CD4-positive, alpha-beta memory T cell (primary cell): ENCODE measurements at places on chromosomes 1 and 21.

- no peaks in the 10 kb centered on the region for H3K27me3 ChIP-seq
- no peak for DNase-seq
- H3K4me3 ChIP-seq: no peak overlapping the region
- peak overlapping the region; percentile 90 for H3K27ac ChIP-seq
- H3K36me3 ChIP-seq: no peaks in the 10 kb centered on the region
Measured at GRCh38 chr1:235997931-235998330, 67.0 kb downstream of the NID1 start.

DNA sequence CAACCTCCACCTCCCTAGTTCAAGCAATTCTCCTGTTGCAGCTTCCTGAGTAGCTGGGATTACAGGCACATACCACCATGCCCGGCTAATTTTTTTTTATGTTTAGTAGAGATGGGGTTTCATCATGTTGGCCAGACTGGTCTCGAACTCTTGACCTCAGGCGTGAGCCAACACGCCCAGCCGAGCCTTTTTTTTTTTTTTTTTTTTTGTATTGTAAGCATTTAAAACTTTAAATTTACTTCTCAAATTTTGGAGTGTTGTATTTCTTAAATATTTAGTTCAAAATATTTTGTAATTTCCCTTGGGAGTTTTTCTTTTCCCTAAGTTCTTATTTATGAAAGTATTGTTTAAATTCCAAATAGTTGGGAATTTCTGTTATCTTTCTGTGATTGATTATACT, 9.2 kb upstream of the SCAF4 start:
- H3K27me3 ChIP-seq: no peaks in the 10 kb centered on the region
- no peak overlapping the region for H3K4me3 ChIP-seq
- no peak overlapping the region for H3K27ac ChIP-seq
- DNase-seq: no peak

DNA sequence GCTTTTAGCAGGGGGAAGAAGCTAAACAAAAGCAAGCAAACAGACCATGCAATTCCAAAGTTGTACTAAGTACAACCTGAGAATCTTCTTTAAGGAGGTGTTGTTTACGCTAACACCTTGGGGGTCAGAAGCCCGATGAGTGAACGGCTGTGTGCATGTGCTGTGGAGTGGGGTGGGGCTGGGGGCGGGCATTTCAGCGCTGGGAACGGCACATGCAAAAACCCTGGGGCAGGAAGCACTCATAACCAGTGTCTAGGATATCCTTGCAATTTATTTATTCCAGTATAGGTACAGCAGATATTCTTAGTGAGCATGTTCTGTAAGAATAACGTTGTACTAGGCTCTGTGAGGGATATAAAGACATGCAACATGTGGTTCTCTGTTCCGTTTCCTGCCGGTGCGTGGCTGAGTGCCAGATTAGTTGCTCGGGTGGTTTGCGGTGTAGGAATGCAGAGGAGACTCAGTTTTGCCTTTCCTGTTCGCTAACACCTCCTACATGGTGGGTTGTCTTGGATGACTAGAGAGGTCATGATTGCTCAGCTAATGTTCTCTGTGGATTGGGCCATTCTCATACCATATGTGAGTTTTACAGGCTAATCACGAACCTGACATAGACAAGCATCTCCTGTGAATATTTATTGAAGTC, 3.7 kb downstream of the FASLG start:
- peak; percentile 83 for DNase-seq
- H3K36me3 ChIP-seq: peaks cover 4% of the 10 kb centered on the region
- no peaks in the 10 kb centered on the region for H3K27me3 ChIP-seq

GRCh38 chr1:31715087-31715872, 11.5 kb upstream of the COL16A1 start:
- no peaks in the 10 kb centered on the region for H3K27me3 ChIP-seq
- no peak overlapping the region for H3K27ac ChIP-seq
- peaks cover 18% of the 10 kb centered on the region for H3K4me1 ChIP-seq
- H3K36me3 ChIP-seq: no peaks in the 10 kb centered on the region
- peak; percentile 15 for DNase-seq

DNA sequence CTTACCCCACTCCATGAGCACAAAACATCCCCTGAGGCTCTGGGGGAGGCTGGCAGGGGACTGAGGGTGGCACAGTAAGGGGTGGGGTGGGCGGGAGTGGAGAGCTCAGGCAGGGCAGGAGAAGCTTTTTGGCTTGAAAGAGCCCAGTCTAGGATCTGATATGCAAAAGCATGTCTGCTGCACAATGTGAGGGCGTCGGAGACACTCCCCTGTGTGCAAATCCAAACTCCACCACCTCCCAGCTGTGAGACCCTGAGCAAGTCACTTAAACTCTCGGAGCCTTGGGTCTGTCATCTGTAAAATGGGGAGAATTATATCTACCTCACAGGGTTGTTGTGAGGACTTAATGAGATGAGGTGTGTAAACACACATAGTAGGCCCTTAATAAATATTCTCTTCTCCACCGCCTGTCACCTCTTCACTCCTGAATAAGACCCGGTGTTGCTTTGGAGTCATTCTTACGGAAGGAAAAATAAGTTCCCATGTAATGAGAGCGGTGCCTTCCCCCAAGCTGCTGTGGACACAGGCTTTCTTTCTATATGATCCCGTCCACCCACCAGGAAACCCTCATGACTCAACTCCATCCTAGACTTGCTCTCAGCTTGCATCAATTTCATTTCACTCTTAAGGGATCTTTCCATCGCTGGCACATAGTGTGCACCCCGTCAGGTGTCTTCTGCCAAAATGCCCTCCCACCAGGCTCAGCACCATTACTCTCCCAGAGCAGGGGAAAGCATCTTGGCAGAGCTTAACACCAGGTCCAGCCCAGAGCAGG, 12.5 kb downstream of the KCNN3 start:
- no peak overlapping the region for H3K4me3 ChIP-seq
- no peaks in the 10 kb centered on the region for H3K27me3 ChIP-seq
- H3K36me3 ChIP-seq: no peaks in the 10 kb centered on the region
- no peak for DNase-seq
- no peaks in the 10 kb centered on the region for H3K4me1 ChIP-seq

- no peaks in the 10 kb centered on the region for H3K27me3 ChIP-seq
- H3K4me3 ChIP-seq: no peak overlapping the region
- peak overlapping the region; percentile 68 for H3K27ac ChIP-seq
- peak; percentile 42 for DNase-seq
- H3K36me3 ChIP-seq: no peaks in the 10 kb centered on the region
Measured at GRCh38 chr1:197776351-197777105, 1.2 kb upstream of the DENND1B start.

- no peak for DNase-seq
- H3K4me3 ChIP-seq: no peak overlapping the region
- no peaks in the 10 kb centered on the region for H3K36me3 ChIP-seq
- H3K27me3 ChIP-seq: no peaks in the 10 kb centered on the region
- no peak overlapping the region for H3K27ac ChIP-seq
Measured at GRCh38 chr21:25360593-25360992, 246.7 kb downstream of the MRPL39 start.

DNA sequence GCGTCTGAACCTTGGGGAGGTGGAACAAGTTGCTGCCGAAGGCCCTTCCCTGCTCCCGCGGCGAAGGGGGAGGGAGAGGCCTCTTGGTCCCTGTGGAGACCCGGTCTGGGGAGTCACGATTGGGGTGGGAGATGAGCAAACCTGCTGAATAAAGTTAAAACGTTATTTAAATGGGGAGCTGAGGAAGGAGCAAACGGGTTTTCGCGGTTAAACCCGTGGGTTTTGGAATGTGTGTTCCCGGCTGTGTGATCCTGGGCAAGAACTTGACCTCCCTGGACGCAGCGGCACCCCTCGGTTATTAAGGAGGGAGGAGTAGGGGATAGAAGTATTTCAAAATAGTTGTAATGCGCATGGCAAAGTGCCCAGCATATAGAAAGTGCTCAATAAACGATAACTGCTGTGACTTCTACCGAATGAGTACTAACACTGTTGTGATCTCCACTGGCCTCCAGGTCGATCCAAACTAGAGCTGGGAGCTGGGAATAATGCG, 3.4 kb downstream of the FAM110D start:
- no peaks in the 10 kb centered on the region for H3K36me3 ChIP-seq
- H3K27ac ChIP-seq: no peak overlapping the region
